ENCODE measurements at places on chromosomes 6 and 20.
A peak's percentile ranks its signal among the peaks of the same experiment; 100 is the strongest.

GRCh38 chr6:45231660-45232059, 96.5 kb upstream of the RUNX2 start:
- DNase-seq, result no peak

DNA sequence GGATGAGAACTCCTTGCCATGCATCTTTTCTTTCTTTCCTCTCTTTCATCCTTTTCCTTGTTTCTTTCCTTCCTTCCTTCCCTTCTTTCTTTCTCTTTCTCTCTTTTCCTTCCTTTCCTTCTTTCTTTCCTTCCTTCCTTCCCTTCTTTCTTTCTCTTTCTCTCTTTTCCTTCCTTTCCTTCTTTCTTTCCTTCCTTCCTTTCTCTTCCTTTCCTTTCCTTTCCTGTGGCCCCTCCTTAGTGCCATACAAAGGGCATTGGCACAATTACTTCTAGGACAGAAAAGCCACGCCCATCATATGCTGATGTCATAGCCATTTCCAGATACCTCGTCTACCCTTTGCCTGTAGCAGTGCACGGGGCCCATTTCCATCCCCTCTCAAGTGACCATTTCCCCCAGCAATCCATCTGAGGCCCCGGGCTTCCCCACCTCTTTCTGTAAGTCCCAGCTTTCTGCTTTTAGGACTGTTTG, 2.2 kb upstream of the CENPB start:
- DNase-seq, result no peak

GRCh38 chr6:81051952-81052351, 700.5 kb downstream of the TENT5A start:
- no peak for DNase-seq

GRCh38 chr20:60108397-60108796, 150.2 kb downstream of the CDH26 start:
- no peak for DNase-seq

DNA sequence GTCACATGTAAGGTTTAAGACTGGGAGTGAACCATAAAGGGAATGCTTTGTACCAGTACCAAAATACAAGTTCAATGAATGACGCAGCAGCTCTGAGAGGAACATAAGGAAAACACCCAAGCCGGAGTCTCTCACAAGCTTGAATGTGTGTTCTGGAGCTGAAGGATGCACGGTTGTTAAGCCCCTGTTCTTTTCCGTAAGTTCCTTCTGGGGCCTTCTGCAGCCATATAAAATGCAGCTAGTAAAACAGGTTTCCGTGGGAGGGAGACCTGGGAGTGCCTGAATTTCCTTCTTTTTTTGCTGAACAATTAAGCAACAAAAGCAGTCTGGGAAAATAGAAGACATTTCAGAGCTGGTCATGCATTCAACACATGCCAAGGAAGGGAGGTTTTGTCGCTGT, 73.2 kb upstream of the JAG1 start:
- no peak for DNase-seq

GRCh38 chr20:17965042-17965697, 3.4 kb downstream of the SNX5 start:
- no peak for DNase-seq

GRCh38 chr6:157646012-157646411, 177.0 kb upstream of the SNX9 start:
- no peak for DNase-seq

DNA sequence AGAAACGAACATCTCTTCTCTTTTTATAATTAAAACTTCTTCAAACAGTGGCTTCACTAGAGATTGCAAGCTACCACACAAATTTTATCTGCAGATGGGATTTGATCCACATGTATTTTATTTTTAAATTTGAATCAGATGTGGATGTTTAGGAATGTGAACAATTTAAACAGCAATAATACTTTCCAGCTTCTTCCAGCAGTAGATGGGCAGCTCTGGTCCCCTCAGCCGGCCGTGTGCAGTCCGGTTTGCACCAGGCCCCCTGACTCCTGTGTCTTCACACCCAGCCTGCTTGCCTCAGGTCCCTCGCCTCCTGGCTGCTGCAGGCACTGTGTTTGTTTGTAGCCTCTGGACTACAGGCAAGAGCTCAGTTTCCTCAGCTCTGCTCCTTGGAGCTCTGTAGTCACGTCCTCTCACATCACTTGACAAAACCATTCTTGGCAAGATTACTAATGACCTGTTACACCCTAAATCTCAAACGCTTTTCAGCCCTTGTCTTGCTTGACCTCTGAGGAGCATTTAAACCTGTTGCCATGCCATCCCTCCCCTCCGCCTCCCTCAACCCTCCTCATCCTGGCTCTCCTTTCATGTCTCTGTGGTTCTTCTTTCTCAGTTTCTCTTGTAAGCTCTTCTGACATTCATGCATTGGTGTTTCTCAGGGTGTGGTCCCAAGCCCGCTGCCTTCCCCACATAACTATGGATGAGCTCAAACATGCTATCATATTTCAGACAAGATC, 13.2 kb upstream of the ZBTB24 start:
- DNase-seq, result no peak

- no peak for DNase-seq
These were observed 88.2 kb downstream of the RREB1 start for GRCh38 chr6:7196019-7196402.

DNA sequence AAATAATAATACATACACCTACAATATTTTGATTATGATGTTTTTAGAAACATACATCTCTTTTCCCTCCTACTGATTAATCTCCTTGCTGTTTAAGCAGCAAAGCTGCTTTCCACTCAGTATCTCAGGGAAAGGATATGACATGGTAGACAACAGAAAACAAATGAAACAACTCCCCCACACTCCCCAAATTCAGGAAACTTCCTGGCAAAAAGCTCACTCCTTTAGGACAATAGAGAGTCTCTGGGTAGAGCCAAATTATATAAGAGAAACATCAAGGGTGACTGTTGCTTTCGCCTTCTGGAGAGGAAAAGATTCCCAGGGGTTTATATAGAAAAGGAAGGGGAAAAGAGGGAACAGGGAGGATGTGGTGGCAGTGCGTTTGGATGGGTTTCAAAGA, 48.7 kb upstream of the AHI1 start:
- no peak for DNase-seq

- no peak for DNase-seq
These were observed 130.7 kb downstream of the RNASET2 start for GRCh38 chr6:166825553-166826145.

DNA sequence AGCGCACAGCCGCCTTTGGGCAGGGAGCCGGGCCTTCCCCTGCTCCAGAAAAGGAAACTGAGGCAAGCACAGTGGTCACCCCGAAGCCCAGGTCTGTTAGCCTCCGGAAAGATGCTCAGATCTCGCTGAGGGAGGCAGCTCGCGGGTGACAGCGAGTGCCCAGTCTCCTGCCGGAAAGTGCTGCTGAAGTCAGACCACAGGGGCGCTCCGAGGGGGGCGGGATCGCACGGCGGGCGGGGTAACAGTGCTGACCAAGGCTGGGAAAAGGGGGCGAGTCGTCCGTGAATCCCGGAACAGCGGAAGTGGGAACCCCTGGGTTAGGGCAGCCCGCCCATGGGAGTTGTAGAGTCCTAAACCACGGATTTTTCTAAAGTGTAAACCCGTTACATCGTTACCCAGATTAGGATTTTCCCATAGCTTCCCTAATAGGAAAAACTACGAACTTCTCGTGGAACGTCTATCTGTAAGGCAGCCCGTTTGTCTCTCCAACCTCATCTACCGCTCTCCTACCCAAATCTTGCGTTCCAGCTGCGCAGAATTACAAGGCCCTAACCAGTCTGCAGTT, 504 bp downstream of the VPS16 start:
- peak; percentile 57 for DNase-seq

GRCh38 chr20:2703716-2704475, 11.3 kb downstream of the EBF4 start:
- DNase-seq, result no peak

GRCh38 chr6:123681957-123682462, 45.3 kb upstream of the TRDN start:
- DNase-seq, result no peak

GRCh38 chr6:152697634-152698033, at the start of gene MYCT1:
TSS of gene MYCT1 (plus strand) at chr6:152697897. CDS start at chr6:152697903, 6 bp downstream.
- DNase-seq, result no peak

DNA sequence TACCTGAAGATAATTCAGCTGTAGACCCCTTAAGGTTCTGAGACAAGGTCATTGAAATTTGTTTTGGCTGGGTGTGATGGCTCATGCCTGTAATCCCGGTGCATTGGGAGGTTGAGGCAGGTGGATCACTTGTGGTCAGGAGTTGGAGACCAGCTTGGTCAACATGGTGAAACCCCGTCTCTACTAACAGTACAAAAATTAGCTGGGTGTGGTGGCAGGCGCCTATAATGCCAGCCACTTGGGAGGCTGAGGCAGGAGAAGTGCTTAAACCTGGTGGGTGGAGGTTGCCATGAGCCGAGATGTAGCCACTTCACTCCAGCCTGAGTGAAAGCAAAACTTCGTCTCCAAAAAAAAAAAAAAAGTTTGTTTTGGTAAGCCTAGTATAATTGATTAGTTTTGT, 11.0 kb downstream of the SRSF3 start:
- DNase-seq, result no peak

GRCh38 chr20:20562507-20562906, 149.9 kb downstream of the RALGAPA2 start:
- DNase-seq, result no peak

- peak; percentile 90 for DNase-seq
These were observed 80.0 kb upstream of the EYA2 start for GRCh38 chr20:46814366-46815232.

- no peak for DNase-seq
These were observed 954.7 kb upstream of the MAN1A1 start for GRCh38 chr6:120304223-120304622.

DNA sequence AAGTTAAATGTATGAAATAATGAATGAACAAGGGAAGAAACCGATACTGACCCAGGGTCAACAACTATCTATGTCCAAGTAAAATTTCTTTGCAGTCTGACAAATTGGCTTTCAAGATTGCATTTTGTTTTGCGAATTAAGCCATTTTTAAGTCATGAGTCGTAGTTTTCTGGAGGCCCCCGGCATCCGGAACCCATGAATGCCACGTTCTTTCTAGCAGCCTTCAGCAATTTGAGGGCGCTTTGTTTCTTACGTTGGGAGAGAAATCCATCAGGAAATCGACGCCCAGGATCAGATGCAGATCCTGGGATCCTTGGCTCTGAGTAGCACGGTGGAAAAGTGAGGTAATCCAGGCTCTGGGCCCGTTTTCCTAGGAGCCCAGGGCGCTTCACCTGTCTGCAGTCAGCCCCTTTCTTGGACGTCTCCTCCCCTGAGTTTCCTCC, 309 bp upstream of the ABRACL start:
- DNase-seq, result peak; percentile 80

DNA sequence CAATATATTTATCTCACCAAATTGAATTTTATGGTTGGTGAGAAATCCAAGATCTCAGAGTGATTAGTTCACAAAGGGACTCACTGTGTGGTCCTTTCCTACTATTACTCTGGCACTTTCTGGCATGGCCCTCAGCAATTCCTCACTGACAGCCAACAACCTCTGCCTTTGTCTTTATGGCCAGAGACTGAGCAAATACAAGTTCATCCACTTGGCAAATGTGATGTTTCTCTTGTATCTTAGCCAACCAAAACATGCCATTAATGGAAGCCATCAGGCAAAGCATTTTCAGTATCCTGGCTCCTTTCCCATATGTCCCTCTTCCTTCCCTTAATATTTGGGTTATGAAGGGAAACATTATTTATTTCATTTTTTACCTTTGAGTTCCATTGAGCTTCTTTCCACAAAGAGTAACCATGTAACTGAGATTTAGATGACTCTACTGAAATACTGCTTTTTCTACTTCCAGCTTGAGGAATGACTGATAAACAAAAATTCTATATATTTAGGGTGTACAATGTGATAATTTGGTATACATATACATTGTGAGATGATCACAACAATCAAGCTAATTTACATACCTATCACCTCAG, 30.8 kb upstream of the SMLR1 start:
- DNase-seq, result no peak

DNA sequence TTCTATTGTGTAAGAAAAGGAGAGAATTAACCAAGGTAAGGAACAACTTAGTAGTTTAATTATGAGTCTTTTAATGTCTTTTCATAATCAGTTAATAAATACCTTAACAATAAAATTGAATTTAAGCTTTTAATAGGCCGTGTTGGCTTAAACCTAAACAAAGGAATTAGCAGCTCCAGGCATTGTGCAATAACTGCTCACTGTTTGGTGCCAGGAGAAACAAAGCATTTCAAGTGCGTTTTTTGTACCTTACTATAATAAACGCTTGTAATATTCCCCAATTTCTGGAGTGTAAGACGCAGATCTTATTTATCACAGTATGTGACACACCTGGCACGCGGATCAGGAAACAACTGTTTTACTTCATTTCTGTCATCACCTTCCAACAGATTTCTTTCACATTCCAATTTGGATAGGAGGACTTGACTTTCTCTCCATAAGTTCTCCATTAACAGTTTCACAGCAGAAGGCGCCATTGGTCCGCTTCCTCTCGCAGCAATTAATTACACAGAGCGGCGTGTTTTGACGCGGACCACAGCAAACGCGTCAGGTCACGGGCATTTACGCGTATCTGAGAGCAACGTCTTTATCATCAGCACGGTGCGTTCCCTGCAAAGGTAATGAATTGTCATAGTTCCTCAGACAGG, 335.8 kb upstream of the NT5E start:
- no peak for DNase-seq

DNA sequence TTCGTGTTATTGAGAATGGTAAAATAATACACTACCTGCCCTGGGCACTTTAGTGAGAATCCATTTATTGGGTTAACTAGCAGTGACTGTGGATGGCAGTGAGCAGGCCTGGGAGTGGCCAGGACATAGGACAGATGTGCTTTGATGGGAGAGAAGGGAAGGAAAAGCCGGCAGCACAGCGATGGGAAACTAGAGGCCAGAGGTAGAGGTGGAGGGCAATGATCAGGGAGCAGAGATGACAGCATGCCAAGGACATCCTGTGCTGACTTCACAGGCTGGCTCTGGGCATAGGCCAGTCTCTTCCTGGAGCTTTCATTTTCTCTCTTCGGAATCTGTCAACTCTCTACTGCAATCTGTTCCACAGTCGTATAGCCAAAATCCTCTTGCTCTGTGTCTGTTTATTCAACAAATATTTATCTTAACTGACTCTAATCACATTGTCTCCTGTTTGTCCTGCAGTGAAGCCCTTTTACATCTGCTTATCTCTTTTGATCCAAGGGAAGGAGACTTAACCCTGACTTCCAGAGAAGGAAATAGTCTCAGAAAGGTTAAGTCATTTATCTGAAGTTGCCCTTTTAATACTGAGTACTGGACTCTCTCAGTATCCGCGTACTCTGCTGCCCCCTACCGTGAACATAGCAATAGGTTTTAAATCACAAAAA, 18.4 kb upstream of the MMP24 start:
- DNase-seq, result peak; percentile 92

GRCh38 chr6:29925727-29926412, 16.5 kb upstream of the HLA-A start:
- peak; percentile 73 for DNase-seq

DNA sequence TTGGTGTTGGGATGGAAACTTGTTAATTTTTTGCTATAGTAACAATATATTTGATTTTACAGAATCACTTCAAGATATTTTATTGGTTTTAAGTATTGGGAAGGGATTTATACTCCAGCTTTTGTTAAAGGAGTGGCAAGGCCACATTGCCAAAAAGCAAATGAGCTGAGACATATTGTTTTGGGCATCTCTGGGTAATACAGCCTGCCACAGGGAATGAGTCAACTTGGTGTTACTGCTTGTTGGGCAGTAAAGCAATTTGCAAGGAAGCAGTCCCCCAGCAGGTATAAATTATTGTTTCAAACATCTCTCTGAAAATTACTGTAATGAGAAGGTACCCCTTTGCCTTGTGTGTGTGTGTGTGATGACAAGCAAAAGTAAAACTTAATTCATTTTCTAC, 868.3 kb upstream of the FLRT3 start:
- no peak for DNase-seq

All from DMS53 (cell line).